T-cell (primary cell): ENCODE measurements at places on chromosomes 2 and 18. TPM values are rescaled to one million over a fixed set of nuclear protein-coding genes. Genes with fewer than 3 reads are reported as not detected.
A peak's percentile ranks its signal among the peaks of the same experiment; 100 is the strongest.

- peak overlapping the region; percentile 100 for H3K27ac ChIP-seq
- H3K4me1 ChIP-seq, result peaks cover 24% of the 10 kb centered on the region
- no peak for DNase-seq
Observed at GRCh38 chr2:200863782-200864175, 679 bp downstream of the CLK1 start.

- H3K36me3 ChIP-seq, result no peaks in the 10 kb centered on the region
- no peaks in the 10 kb centered on the region for H3K27me3 ChIP-seq
- peaks cover 30% of the 10 kb centered on the region for H3K4me1 ChIP-seq
- no peak for DNase-seq
- H3K27ac ChIP-seq, result no peak overlapping the region
- H3K4me3 ChIP-seq, result no peak overlapping the region
Observed at GRCh38 chr2:101805152-101806088, 107.9 kb downstream of the MAP4K4 start.

DNA sequence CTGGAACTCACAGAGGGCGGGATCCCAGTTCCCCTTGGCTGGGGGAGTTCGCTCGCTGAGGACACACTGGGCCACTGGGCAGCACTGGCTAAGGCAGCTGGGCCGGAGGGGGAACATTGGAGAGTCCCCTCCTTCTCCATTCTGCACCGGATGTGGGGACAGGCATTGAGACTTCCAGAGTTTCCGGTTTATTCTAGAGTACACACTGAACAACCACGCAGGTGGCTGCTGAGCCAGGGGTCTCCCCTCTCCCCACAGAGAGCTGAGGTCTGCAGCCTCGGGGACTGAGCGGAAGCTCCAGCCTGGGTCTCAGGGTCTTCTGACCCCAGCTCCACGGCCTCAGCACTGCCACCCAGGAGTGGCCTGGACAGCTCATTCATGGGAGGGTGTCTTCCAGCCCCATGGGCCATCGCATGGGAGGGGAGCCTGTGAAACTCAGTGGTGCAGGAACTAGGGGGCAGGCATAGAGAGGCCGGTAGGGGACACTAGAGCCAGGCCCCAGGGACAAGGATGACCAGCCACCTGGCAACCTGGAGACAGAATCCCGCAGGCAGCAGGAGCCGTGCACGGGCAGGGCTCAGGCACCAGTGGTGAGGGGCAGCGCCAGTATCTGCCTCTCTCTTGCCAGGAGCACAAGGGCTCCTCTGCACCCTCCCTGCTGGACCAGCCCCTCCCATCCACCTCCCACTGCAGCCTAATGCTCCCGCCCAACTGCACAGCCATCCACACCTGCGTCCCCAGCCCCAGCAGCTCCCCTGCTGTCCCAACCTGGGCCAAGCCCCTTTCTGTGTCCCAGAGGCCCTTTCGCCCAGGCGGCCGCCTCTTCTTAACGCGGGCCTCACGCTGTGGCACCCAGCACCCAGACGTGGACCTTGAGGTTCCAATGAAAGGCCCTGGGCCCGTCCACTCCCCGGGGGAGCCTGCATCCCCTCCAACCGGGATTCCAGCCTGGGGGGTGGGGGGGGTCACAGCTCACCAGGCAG lies 45.1 kb upstream of the GPC1 start:
- no peak for DNase-seq
- H3K27ac ChIP-seq, result no peak overlapping the region
- peaks cover 19% of the 10 kb centered on the region for H3K4me1 ChIP-seq

- H3K4me1 ChIP-seq, result no peaks in the 10 kb centered on the region
- H3K4me3 ChIP-seq, result no peak overlapping the region
- no peaks in the 10 kb centered on the region for H3K27me3 ChIP-seq
- H3K36me3 ChIP-seq, result no peaks in the 10 kb centered on the region
- H3K27ac ChIP-seq, result no peak overlapping the region
Observed at GRCh38 chr2:124088616-124089015, 63.5 kb downstream of the CNTNAP5 start.

- H3K27me3 ChIP-seq, result no peaks in the 10 kb centered on the region
- H3K36me3 ChIP-seq, result no peaks in the 10 kb centered on the region
- H3K4me3 ChIP-seq, result no peak overlapping the region
- H3K27ac ChIP-seq, result no peak overlapping the region
- H3K4me1 ChIP-seq, result no peaks in the 10 kb centered on the region
Observed at GRCh38 chr2:41724465-41724864, 323.4 kb upstream of the PKDCC start.

DNA sequence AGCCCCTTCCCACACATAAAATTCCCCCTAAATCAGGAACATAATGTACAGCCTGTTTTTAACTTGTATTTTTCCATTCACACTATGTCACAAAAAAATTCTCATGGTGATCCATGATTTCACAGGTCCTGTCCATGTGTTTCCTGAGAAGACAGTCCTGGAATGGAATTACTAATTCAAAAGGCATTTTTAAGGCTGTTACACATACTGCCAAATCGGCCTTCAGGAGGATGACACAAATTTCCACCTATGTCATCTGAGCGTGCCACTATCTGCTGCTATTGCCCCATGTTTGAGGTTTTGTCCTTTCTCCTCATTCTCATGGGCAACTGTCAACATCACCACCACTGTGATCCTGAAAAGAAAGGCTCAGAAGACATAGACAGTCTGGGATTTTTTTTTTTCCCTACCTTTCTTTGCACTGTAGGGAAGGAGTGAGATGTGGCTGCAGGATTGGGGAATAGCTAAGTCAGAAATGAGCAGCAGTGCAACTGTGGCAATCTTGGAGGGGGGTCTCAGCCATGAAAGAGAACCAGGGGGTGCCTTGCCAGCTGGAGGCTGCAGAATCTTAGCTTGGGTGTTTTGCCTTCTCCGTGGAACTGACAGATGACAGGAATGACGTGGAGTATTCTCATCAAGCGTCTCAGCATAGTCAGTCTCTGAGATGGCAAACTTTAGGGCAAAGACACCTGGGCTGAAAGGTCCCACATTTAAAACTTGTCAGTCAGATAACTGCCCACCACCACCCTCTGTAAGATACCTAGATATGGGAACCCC lies 73.4 kb downstream of the MARCHF4 start:
- no peaks in the 10 kb centered on the region for H3K36me3 ChIP-seq
- H3K4me1 ChIP-seq, result peaks cover 4% of the 10 kb centered on the region
- no peak overlapping the region for H3K27ac ChIP-seq

- no peak overlapping the region for H3K4me3 ChIP-seq
- H3K27me3 ChIP-seq, result peaks cover 43% of the 10 kb centered on the region
- DNase-seq, result no peak
- no peaks in the 10 kb centered on the region for H3K4me1 ChIP-seq
- no peak overlapping the region for H3K27ac ChIP-seq
Observed at GRCh38 chr2:11071211-11071610, 84.1 kb upstream of the SLC66A3 start.

GRCh38 chr2:149686136-149687051 lies 98.8 kb upstream of the MMADHC start:
- no peak overlapping the region for H3K4me3 ChIP-seq
- H3K4me1 ChIP-seq, result no peaks in the 10 kb centered on the region
- no peak overlapping the region for H3K27ac ChIP-seq
- no peak for DNase-seq
- H3K27me3 ChIP-seq, result no peaks in the 10 kb centered on the region
- no peaks in the 10 kb centered on the region for H3K36me3 ChIP-seq

- DNase-seq, result no peak
- no peaks in the 10 kb centered on the region for H3K4me1 ChIP-seq
- no peaks in the 10 kb centered on the region for H3K36me3 ChIP-seq
- no peaks in the 10 kb centered on the region for H3K27me3 ChIP-seq
Observed at GRCh38 chr2:147714582-147714981, 130.2 kb upstream of the ACVR2A start.

- H3K27me3 ChIP-seq, result peaks cover 40% of the 10 kb centered on the region
- no peak for DNase-seq
- H3K4me1 ChIP-seq, result peaks cover 6% of the 10 kb centered on the region
Observed at GRCh38 chr2:27715318-27716210, 51.9 kb downstream of the SLC4A1AP start.

GRCh38 chr18:25237571-25238267 lies 114.2 kb downstream of the ZNF521 start:
- no peak overlapping the region for H3K4me3 ChIP-seq
- H3K4me1 ChIP-seq, result no peaks in the 10 kb centered on the region
- no peak for DNase-seq
- no peaks in the 10 kb centered on the region for H3K36me3 ChIP-seq

DNA sequence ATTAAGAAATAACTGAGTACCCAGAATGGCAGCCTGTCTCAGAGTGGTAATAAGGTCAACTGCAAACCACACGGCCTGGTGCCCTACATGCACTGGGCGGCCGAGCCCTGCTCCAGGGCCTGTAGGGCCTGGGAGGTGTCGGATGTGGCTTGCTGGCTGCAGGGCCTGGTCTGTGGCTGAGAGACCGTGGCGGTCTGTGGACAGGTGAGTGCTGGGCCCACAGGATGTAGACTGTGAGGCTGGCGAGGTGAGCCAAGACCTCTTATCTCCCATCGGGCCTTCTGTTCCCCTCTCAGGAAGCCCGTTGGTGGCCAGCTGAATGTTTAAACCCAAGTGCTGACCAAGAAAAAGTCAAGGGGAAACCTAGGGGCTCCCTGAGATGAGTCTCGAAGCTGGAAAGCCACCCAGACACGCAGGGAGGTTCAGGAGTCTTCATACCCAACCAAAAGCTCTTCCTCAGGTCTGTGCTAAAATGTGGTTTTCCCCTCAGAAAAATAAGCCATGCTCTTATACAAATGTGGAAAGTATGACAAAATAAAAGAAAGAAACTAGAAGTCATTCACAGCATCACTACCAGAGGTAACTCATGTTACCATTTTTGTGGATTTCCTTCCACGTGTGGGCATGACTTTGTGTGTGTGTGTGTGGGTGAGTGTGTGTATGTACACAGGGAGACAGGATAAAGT lies 47.7 kb upstream of the CTDP1 start:
- H3K4me1 ChIP-seq, result no peaks in the 10 kb centered on the region
- H3K27me3 ChIP-seq, result no peaks in the 10 kb centered on the region
- H3K4me3 ChIP-seq, result no peak overlapping the region
- H3K27ac ChIP-seq, result no peak overlapping the region
- DNase-seq, result no peak

- H3K36me3 ChIP-seq, result peaks cover 28% of the 10 kb centered on the region
- H3K27ac ChIP-seq, result no peak overlapping the region
- H3K4me1 ChIP-seq, result peaks cover 2% of the 10 kb centered on the region
- no peaks in the 10 kb centered on the region for H3K27me3 ChIP-seq
- DNase-seq, result no peak
- no peak overlapping the region for H3K4me3 ChIP-seq
Observed at GRCh38 chr2:168009900-168010299, 237.5 kb downstream of the STK39 start.

DNA sequence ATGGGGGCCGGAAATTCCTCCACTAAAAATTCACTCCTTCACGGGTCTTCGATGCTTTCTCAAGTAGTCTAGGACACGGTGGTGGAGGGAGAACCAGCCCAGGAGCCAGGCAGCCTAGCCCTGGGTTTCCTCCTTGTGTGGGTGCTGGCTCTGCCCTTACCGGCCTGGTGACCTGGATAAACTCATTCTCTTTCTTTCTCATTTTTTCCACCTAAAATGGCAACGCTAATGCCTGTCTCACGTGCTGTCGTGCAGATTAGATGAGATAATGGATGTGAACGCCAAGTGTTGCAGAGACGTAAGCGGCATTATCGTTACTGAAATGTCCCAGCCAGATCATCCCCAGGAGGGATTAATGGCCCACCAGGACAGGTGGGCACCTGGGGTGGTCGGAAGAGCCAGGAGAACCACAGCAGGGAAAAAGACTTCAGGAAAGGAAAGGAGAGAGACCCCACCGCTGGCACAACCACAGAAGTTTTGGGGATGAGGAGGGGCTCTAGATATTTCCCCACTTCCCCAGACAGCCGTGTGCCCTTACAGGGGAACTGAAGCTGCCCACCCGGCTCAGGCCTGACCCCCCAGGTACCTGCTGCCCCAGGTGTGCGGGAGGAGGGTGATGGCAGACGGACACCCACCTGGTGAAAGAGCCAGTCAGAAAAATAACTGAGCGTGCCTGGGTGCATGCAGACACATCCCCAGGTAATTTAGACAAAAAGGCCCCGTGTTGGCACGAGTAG lies 100.8 kb upstream of the ASAP2 start:
- H3K27me3 ChIP-seq, result peaks cover 21% of the 10 kb centered on the region
- H3K27ac ChIP-seq, result no peak overlapping the region
- no peaks in the 10 kb centered on the region for H3K4me1 ChIP-seq
- no peak for DNase-seq
- H3K36me3 ChIP-seq, result no peaks in the 10 kb centered on the region

DNA sequence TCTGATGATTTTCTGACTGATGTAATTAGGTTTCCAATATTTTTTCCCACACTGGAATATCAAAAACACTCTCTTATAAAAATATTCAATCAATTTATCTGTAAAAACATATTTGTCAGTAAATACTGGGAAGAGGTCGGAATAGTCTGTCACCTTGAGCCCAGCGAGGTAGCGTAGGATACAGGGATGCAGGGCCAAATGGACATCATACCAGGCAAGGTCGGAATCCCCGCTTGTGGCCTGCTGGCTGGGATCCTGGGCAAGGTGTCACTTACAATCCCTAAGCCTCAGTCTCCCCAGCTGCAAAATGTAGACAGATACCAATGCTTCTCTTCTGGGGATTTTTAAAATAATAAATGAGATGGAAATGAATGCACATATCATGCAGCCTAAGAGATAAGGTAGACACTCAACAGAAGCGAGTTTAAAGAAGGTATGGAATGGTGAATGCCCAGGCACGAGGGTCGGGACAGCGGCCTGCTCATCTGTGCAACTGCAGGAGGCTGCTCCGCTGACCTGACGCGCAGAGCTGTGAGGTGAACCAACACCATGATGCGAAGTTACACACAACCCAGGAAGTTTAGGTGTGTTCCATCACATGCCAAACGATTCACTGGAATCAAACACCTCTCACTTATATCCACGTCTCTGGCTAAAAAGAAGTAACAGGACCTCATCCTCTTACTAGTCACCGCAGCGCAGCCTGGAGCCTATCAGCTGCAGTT lies 98.2 kb downstream of the EIPR1 start:
- no peaks in the 10 kb centered on the region for H3K4me1 ChIP-seq
- no peak for DNase-seq
- H3K4me3 ChIP-seq, result no peak overlapping the region
- no peak overlapping the region for H3K27ac ChIP-seq
- peaks cover 6% of the 10 kb centered on the region for H3K36me3 ChIP-seq

DNA sequence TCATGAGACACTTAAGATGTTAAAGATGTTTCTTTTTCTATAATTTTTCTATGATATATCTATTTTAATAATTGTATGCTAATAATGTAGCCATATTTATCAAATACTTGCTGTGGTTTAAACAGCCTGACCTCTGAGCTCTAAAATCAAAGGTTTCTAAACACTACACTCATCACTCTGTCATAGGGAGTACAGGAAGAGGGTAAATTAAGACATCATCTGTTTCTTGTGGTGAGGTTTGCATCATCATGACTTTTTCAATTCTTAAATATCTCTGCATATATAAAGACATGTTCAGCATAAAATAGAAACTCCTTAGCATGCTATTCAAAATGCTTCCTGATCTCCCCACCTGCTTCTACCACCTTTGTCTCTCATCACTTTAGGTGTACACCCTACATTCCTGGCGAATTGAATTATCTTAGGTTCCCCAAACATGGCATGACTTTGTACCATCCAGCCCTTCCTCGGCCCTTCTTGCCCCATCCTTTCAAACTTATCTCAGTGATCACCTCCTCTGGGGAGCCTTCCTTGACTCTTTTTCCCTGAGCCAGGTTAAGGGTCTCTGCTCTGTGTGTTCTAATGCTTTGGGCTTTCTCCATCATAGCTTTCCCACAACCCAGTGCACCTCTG lies 105.3 kb upstream of the TTN start:
- H3K27me3 ChIP-seq, result no peaks in the 10 kb centered on the region
- H3K4me3 ChIP-seq, result no peak overlapping the region
- no peak for DNase-seq

Gene UBXN2A
- total RNA-seq, result 14.3 TPM

Gene ANKRD39
- total RNA-seq, result 21.9 TPM

Gene BARD1
- 6.7 TPM for total RNA-seq

Gene PDE11A
- total RNA-seq, result not detected

Gene SP140
- 57.8 TPM for total RNA-seq

Gene ZFAND2B
- 80.7 TPM for total RNA-seq
